ENCODE measurements at places on chromosomes 12 and 14.
A peak's percentile ranks its signal among the peaks of the same experiment; 100 is the strongest.

GRCh38 chr14:73627151-73627558, 14.8 kb downstream of the ACOT6 start:
- DNase-seq: no peak

DNA sequence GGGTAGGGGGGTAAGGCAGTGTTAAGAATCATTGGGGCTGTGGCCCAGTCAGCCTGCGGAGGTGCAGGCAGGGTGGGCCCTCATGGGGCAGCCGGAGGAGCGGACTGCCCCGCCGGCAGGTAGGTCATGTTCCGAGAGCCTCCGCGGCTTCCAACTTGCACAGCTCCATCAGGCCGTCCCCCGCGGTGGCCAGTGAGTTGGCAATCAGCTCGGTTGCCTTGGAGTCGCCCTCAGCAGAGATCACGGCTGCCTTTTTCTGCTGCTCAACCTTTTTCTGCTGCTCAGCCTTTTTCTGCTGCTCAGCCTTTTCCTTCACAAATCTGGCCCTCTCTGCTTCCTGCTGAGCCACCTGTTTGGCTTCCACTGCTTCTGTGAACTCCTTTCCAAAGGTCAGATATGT, 41.1 kb upstream of the CSRNP2 start:
- DNase-seq: no peak

DNA sequence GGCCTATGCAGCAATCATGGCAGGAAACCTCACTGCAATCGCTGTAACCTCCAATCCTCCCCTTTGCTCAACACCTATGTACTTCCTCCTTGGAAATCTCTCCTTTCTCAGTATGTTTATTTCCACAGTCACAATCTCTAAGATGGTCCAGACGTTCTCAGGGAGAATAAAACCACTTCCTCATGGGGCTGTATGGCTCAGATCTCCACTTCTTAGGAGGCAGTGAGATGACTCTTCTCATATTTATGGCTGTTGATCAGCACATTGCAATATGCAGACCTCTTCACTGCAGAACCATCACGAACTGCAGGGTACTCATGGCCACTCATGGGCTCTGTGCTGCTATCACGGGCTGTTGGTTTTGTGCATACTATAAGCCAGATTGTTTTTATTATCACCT, 17.1 kb upstream of the OR4K17 start:
- DNase-seq: no peak

GRCh38 chr12:72472350-72472749, 200.2 kb downstream of the TRHDE start:
- DNase-seq: no peak

DNA sequence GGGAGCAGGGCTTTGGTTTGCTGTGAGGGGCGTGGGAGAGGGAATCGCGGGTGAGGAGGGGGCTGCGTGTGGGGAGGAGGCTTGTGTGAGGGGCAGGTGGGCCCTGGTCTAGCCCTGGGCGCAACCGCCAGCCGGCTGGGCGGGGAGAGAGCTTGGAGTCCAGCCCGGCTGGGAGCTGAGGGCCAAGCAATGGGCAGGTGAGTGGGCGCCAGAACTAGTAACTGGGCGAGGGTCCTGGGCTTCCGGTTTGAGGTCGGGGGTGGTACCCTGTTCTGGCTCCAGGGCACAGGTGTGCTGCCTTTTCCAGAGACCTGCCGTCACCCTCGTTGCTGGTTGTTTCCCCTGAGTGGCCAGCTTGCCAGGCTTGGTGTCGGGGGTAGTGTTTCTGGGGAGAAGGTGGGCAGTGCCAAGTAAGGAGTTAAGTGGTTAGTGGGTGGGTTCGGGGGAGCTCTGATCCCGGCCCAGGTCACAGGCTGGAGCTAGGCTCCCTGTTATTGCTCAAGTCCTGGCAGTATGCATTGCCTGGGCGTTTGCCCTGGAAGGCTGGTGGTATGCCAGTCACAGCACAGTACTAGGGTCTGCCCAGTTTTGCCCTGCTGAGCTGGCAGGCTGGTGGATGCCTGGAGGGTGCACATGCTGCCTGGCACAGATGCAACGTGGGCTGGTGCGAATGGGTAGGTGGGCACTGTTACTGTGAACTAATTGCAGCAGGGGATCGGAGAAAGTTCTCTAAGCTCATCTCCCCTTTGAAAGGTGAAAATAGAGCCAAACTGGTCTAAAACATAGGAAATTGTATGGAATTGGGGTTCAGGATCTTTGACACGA, 683 bp downstream of the CIPC start:
- no peak for DNase-seq

- no peak for DNase-seq
Observed at GRCh38 chr12:112196196-112196875, 71.0 kb downstream of the TRAFD1 start.

GRCh38 chr14:91835197-91835919, 32.0 kb downstream of the TC2N start:
- DNase-seq: no peak

- DNase-seq: no peak
Observed at GRCh38 chr14:47536341-47536740, 139.1 kb downstream of the MDGA2 start.

GRCh38 chr14:61549425-61549824, 145.9 kb upstream of the HIF1A start:
- no peak for DNase-seq

GRCh38 chr12:54555670-54556257, 6.4 kb downstream of the PDE1B start:
- no peak for DNase-seq

- DNase-seq: no peak
Observed at GRCh38 chr14:56177036-56177435, 58.8 kb downstream of the PELI2 start.

DNA sequence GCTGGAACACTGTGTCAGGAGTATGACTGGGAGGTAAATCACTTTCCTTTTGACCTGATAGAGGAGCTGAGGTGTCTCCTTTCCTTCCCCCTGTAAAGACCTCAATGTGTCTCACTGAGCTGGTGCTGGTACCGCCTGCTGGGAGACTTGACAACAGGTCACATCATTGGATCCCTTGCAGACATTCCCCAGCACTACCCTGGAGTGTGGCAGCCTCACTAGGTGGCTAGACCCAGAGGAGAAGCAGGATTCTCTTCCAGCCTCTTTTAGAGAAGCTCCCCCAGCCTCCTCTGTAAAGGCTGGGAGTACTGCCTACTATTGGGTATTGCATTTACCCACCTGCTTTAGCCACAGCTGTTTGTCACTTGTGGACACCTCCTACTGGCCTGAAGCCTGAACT, 223.9 kb downstream of the ADGRD1 start:
- no peak for DNase-seq

DNA sequence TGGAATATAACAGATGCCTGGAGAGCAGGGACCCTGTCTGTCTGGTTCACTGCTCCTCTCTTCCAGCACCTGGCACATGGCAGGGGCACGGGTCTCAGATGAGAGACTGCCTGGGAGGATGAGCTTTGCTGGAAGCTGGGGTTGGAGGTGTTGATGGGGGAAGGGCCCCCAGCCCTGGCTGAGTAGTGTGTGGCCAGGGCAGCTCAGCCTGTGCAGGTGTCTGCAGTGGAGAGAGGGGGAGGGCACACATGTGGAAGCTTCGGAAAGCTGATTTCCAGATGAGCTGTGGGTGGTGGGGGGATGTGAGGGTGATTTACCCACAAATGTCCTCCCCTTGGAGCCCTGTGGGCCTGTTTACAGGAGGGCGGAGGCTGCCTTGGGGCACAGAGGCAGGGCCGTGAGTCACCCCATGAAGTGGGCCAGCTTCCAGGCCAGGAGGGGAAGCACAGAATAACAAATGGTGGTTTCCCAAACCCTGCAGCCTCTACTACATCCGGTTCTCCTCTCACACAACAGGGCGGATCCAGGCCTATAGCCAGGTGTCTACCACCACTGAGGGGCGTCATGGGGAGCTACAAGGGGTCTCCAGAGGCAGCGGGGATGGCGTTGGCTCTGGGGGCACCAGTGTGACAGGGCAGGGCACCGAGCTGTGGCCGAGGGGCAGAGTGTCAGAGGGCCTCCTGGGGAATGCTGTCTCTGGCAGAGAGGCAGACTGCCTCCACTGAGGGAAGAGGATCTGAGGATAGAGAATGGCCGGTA, 11.0 kb downstream of the KRT7 start:
- DNase-seq: peak; percentile 100

GRCh38 chr14:94019329-94019728, 6.8 kb upstream of the OTUB2 start:
- no peak for DNase-seq

GRCh38 chr12:131027876-131028586, 74.3 kb downstream of the ADGRD1 start:
- DNase-seq: no peak

- DNase-seq: no peak
Observed at GRCh38 chr14:95886366-95887056, 9.9 kb downstream of the TUNAR start.

GRCh38 chr14:98195256-98195655, 1076.7 kb downstream of the BCL11B start:
- DNase-seq: no peak

GRCh38 chr14:51783765-51784164, 76.6 kb upstream of the GNG2 start:
- no peak for DNase-seq

GRCh38 chr14:66610154-66610563, 102.2 kb downstream of the GPHN start:
- no peak for DNase-seq

DNA sequence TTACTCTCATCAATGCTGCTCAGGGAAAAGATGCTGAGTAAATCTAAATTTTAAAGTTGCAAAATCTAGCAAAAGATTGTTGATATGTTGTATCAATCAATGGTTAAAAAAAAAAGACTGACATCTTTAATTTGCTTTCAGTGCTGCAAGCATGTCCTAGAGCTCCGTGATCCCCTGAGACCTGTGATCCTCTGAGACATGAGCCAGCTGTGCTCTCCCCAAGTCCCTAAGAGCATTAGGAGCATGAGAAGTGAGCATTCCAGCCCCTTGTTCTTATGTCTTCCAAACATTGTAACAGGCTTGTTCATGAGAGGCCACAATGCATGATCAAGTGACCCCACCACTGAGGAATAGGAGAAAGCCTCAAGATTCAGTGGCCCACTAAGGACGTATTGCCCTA, 116.6 kb downstream of the DAD1 start:
- no peak for DNase-seq

Measured in T1000 (cell line).